ENCODE measurements at places on chromosomes 1 and 21.

DNA sequence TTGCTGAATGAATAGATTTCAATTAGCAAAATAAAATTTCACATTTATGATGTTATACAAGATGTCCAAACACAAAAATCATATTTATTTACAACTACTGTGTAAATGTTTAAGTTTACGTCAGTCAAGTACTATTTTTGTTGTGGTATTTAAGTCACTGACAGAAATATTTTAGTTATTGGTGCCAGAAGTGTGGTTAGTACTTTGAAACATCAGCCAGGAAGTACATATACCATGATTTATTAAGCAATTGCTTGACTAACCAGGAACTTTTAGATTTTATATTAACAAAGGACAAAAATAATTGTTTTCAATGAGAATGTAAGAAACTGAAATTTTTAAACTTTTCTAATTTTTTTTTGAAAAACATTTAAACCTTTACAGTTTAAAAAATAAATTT is 2.4 kb upstream of the FCRL4 start:
- no peak for DNase-seq

DNA sequence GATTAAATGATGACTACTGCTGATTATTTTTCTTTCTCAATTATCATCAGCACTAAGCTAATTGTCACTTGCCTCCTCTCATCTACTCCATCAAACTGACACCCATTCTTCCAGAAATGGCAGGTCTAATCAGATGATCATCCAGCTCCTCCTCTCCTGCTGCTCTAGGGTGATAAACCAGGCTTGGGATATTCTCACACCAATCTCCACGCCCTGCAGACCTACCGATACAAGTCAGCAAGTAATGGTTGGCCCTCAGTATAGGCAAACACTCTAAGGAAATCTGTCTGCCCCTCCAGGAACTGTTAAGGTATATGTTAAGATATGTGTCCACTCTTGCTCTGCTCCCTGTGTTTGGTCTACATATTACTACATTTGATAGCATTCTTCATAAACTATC is 36.3 kb upstream of the C1orf21 start:
- DNase-seq: no peak

- no peak for DNase-seq
These were observed 157.8 kb downstream of the ATG4C start for GRCh38 chr1:62941780-62942179.

GRCh38 chr1:177701654-177702353 is 268.1 kb downstream of the SEC16B start:
- no peak for DNase-seq

GRCh38 chr1:180181048-180181447 is 26.4 kb downstream of the QSOX1 start:
- DNase-seq: no peak

GRCh38 chr1:56095696-56096665 is 483.4 kb downstream of the PLPP3 start:
- no peak for DNase-seq

DNA sequence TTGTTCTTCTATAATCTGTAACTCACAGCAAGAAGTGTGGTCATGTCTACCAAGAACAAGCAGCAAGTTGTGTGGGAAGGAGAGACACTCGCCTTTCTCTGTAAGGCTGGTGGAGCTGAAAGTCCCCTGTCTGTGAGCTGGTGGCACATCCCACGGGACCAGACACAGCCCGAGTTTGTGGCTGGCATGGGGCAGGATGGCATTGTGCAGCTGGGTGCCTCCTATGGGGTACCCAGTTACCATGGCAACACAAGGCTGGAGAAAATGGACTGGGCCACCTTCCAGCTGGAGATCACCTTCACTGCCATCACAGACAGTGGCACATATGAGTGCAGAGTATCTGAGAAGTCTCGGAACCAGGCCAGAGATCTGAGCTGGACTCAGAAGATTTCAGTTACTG is 15.5 kb downstream of the CD101 start:
- no peak for DNase-seq

DNA sequence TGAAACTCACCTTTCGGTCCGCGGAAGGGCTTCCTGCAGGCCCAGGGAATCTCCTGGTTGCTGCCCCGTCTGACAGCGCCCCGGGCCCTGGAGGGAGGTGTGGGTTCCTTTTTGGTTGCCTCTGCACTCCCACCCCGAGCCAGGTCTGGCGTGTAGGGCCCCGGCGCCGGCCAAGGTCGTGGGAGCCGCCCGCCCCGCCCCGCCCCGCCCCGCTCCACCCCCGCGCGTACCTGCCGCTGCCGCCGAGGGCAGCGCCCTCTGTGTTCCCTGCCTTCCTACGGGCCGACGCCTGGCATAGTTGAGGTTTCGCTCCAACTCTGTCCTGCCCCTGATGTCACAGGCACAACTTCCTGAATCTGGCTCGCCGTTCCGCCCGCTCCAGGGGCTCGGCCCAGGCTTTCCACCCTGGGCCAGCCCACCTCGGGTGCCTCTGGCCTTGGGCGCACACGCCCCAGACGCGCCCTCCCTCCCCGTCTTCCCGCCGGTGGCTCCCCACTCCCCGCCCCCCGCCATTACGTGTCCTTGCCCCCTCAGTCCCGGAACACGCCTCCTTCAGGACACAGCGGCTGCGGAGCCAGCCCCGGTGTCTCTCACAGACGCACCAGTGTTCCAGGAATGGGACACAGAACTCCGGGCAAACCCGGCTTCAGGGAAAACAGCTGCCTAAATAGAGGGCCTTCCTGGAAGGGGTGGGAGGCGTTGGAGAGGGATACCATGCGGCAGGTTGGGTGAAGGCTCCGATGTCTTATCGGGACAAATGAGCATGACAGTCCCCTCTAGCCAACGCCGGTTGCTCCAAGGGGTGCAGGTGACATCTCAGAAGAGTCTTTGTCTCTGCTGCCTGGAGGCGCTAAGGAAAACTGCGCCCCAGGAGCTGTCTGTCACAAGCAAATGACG is at the start of gene KIAA0040:
Gene KIAA0040, minus strand, starts transcription at position 147 of the 897 bp plus-strand sequence. CDS start 31,763 bp downstream, outside the sequence.
- peak; percentile 61 for DNase-seq

Data from omental fat pad (tissue), 4 donors.